ENCODE measurements at places on chromosomes 5 and 9. TPM values are rescaled to one million over a fixed set of nuclear protein-coding genes. Genes with fewer than 3 reads are reported as not detected.
A peak's percentile ranks its signal among the peaks of the same experiment; 100 is the strongest.

The GPRIN1 gene
- 2.4 TPM for total RNA-seq

DNA sequence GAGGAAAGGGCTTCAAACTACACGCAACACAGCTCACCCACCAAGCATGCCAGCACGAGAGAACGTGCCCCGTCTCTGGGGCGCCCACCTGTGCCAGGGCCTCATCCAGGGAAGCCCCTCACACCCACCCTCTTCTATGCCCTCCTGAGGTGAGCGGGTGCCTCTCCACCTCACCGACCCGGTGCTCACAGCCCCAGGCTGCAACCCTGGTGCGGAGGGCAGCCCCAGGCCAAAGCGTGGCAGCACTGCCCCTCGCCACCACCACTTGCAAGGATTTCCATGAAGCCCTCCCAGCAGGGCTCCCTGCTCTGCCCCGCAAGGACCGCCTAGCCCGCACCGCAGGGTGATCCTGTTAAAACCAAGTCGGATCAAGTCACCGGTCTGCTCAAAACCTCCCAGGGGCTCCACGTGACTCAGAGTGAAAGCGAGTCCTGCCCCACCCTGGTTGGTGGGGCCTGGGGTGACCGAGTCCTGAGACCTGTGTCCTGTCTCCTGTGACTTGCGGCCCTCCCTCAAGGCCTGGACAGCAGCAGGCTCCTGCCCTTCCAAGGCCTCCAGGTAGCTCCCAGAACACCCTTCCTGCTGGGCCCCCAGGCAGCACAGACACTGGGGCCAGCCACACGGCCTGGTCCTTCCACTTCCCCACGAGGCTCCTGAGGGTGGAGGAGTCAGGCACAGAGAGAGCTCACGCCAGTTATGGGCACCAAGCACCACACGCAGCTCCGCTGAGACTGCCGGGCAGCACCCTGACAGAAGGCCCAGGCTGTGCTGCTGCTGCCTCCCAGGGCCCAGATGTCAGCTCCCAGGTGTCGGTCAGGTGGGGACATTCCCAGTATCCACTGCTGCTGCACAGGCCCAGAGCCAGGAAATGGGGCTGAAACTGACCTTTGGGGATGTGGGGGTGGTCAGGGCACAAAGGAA is 12.7 kb downstream of the BRD3 start:
- peak; percentile 26 for DNase-seq

- DNase-seq = no peak
Observed at GRCh38 chr5:10124287-10124686, 125.4 kb downstream of the ATPSCKMT start.

DNA sequence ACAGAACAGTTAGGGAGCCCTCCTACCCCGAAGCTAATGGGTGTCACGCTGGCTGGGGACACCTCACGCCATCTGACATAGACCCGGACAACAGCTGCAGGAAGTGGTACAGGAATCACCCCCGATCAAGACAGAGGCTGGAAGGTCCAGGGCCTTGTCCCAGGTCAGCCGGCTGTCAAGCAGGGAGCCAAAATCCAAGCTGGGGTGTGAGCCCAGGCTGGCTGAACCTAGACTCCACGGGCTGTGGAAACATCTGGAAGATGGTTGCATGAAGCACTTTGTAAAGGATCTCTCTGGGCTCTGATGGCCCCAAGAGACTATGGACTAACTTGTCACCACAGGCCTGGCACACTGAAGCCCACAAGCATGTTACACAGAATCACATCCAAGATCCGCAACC is 68.9 kb upstream of the STXBP1 start:
- DNase-seq = no peak

DNA sequence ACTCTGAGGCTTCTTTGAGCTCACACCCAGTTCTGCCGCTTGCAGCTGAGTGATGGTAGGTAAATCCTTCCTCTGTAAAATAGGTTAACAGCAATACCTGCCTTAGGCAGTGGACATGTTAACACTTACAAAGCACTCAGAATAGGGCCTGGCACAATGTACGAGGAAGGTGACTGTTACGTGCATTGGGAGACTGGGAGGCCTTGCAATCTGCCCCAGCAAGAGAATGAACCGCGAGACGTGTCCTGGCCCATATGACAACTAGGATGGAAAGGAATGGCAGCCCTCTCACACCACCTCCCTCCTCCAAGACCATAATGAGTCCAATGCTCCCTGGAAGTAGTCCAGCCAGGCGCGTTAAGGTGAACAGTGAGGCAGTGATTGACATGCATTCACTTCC is 23.1 kb upstream of the AKNA start:
- DNase-seq = no peak

The ESM1 gene
- not detected for total RNA-seq

The LCN9 gene
- total RNA-seq = not detected

The C9orf43 gene
- total RNA-seq = not detected

The PTGER4 gene
- 58.4 TPM for total RNA-seq

GRCh38 chr9:134709512-134710270 is 68.1 kb downstream of the COL5A1 start:
- peak; percentile 40 for DNase-seq

The ACOT12 gene
- not detected for total RNA-seq

DNA sequence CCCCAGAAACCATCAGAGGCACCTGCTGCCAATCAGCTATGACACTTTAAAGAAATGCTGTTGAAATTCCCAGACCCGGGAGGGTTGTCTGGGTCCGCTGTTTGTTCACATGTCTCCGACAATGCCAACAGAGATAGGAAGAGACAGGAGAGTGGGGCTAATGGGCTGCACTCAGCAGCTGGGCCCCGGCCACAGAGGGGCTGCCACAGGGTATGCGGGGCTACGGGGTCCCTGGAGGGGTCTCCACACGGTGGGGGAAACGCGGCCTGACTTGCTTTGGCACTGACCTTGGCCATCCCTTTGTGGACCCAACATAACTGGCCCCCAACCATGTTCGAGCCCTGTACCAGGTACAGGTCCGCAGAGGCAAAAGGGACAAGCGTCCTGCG is 121.0 kb upstream of the PPP1R26 start:
- no peak for DNase-seq

DNA sequence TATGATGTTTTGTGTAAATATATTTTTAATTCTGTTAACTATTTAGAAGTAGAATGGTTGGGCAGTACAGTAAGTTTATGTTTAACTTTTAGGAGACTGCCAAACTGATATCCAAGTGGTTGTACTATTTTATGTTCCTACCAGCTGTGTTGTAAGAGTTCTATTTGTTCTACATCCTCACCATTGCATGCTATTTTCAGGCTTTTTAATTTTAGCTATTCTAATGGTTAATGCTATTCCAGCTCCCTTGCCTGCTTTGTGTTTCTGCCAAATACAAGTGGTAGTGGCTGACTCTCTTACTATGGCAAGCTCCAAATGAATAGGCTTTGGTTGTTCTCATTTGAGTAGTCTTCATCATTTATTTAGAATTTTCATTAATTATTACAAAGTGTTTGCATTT is 476.4 kb downstream of the KIF4B start:
- no peak for DNase-seq

The TMEM174 gene
- total RNA-seq = not detected

The ZNF608 gene
- 27.2 TPM for total RNA-seq

DNA sequence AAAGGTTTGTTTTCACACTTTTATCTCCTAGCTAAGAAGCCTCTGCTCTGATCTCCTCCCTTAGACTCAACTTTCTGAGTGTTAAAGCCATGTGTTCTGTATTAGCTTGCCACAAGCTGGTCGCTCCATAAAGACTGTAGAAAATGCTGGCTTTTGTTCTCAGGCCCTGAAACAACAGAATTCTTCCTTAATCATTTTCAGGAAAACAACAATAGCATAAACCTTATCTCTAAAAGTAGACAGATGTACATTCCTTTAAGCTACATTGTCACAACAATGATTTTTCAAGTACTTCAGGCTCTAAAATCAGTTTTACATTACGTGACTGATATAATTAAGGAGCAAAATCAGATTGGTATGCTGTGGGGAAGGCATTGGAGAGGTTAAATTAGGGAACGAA is 41.9 kb downstream of the VCAN start:
- no peak for DNase-seq

The ANGPTL2 gene
- 11.6 TPM for total RNA-seq

The SLCO6A1 gene
- not detected for total RNA-seq

DNA sequence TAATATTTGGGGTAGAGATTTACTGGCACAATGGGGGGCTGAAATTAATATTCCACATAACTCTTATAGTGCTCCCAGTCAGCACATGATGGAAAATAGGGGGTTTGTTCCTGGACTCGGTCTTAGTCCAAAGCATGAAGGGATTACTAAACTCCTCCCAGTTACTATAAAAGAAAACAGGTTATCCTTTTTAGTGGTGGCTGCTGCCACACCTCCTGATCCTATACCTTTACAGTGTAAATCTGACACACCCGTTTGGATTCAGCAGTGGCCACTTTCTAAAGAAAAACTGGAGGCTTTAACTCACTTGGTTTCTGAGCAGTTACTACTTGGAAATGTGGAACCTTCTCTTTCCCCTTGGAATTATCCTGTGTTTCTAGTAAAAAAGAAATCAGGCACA is 572.9 kb upstream of the PTGER4 start:
- no peak for DNase-seq

The FSD1L gene
- total RNA-seq = 7.8 TPM

DNA sequence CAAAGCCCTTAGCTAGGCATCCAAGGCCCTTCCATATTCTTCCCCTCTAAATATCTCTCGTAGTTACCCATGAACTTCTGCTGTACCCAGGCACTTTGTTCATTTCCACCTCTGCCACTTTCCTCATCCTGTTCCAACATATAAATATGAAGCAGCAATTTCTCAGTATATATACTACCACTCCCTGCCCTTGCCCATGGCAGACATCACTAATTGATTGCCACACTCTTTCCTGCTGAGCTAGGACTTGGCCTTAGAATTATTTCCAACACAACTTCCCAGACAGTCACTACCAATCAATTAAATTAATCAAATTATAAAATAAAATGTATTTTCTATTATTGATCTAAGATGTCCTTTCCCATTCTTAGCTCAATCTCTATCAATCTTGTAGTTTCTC is 8.5 kb downstream of the INSYN2B start:
- DNase-seq = no peak

GRCh38 chr5:35815089-35815936 is 41.4 kb upstream of the IL7R start:
- no peak for DNase-seq

The PRR16 gene
- total RNA-seq = 1.9 TPM

GRCh38 chr9:120583958-120584369 is 4.0 kb upstream of the CDK5RAP2 start:
- no peak for DNase-seq

GRCh38 chr9:91101611-91102168 is 260.0 kb downstream of the AUH start:
- DNase-seq = peak; percentile 76

DNA sequence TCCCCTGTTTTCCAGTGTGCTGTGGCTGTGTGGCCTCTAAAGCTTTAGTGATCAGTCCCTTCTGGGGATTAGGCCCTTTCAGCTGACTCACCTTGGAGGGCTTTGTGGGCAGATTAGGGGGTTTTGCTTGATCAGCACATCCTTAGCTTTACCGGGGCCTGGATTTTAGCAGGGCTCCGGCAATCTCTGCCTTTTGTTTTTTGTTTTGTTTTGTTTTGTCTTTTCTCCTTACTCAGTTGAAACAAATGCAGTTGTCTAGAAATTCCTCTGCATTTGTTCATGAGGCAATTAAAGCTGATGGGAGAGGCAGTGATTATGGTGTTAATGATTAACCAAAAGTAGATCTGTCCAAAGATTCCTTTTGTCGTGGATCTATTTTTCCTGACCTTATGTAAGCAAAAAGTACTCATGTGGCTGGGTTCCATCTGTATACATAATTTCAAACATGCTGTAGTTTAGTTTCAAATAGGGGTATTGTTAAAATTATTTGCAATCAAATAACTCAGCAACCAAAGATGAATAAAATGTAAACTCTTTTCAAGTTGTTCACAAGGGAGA is 5.2 kb upstream of the TDRD7 start:
- no peak for DNase-seq

DNA sequence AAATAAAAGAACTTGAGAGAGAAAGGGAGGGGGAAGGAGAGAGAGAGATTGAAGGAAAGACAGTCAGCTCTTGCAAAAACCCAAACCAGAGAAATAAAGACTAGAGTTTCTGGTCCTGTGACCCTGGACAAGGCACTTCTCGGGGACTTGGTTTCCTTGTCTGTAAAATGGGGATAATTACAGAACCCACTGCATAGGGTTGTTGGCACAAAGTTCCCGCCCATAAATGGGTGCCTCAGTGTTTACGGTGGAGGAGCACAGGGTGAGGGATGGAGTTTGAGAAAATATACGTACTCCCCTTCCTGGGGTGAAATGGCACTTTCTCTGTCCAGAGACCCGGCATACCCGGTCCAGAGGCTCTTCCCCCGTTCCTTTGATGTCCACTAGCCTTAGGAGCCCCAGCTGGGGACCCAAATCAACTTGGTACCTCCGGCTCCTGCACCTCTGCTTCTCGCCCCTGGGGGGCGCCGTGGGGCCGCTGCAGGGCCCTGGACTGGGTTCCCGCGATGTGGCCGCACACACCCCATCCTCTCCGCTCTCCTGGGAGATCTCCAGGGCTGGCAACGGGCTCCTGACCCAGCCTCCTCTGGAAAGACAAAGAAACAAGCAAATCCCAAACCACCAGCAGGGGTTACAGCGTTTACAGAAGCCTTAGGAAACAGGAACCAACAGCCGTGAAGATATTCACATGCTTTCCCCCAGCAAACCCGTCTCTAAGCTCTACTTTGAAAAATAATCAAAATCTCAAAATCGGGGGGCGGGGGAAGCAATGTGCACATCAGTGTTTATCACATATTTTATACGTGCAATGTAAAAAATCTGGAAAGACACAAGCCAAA is 26.3 kb downstream of the PTGES start:
- DNase-seq = peak; percentile 79

DNA sequence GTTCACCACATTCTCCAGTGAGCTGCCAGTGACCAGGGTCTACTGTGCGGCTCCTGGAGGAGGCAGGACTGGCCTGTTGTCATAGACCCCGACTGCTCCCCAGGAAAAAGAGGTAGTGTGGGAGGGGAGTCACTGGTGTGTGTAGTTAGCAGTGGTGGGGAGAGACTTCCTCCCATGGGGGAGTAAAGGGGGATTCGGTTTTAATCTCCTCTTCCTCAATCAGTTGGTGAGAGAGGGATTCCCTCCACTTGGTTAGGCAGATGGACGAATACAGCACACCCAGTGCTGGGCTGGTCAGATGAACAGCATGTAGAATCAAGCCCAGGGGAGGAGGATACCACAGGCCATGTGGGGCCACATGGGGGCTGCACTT is 207.6 kb upstream of the S1PR3 start:
- no peak for DNase-seq

GRCh38 chr5:74240783-74241750 is 399.5 kb downstream of the ENC1 start:
- DNase-seq = no peak

The MAMDC4 gene
- total RNA-seq = 15.4 TPM

The SH3GLB2 gene
- 128 TPM for total RNA-seq

GRCh38 chr9:129362287-129363000 is 184.4 kb upstream of the IER5L start:
- DNase-seq = no peak

The PTGDS gene
- total RNA-seq = 45.4 TPM

The KIF12 gene
- 36.9 TPM for total RNA-seq

The CHMP5 gene
- total RNA-seq = 98.1 TPM

- no peak for DNase-seq
Observed at GRCh38 chr9:124471761-124472160, 21.5 kb downstream of the ADGRD2 start.

- no peak for DNase-seq
Observed at GRCh38 chr5:149724130-149724840, 5.8 kb upstream of the PPARGC1B start.

- DNase-seq = no peak
Observed at GRCh38 chr9:137313956-137314560, 12.0 kb upstream of the NRARP start.

Measured in mucosa of descending colon (tissue), 3 donors.